ENCODE measurements at places on chromosomes 12 and 14.

GRCh38 chr12:123223241-123223668 is 9.7 kb downstream of the MPHOSPH9 start:
- no peak for DNase-seq

- DNase-seq: no peak
Measured at GRCh38 chr12:234019-234418, 20.1 kb upstream of the SLC6A12 start.

DNA sequence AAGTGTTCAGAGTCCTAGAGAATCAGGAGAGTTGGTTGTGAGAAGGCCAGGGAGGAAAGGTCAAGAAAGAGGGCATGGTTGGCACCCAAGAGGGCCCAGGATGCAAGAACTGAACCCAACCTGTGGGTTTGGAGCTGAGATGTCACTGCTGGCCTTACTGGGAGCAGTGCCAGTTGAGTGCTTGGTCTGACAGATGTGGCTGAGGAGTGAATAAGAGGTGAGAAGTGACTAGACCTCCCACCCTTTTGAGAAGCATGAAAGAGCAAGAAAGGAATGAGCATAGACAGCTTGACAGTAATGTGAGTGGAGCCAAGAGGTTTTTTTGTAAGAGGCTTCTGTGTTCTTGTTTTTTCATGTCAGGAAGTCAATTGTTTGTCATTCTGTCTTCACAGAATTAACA is 95.3 kb downstream of the FGD4 start:
- peak; percentile 60 for DNase-seq

DNA sequence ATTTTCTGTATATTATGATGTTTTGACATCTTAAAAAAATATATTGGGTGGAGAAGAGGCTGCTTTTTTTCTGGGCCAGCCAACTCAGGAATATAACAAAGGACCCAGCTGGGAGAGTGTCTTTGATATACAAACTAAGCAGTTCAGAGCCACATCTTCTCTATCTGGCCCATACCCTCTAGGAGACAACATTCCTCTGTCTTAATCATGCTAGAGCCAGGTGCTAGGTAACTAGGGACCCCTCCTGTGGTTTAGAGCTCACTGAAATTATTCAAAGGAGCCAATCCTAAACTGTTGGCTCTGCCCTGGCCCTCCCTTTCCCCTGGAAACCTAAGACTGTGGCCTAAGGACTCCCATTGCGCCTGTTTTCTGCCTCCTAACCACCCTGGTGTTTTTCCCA is 193.1 kb upstream of the DIO2 start:
- DNase-seq: no peak

DNA sequence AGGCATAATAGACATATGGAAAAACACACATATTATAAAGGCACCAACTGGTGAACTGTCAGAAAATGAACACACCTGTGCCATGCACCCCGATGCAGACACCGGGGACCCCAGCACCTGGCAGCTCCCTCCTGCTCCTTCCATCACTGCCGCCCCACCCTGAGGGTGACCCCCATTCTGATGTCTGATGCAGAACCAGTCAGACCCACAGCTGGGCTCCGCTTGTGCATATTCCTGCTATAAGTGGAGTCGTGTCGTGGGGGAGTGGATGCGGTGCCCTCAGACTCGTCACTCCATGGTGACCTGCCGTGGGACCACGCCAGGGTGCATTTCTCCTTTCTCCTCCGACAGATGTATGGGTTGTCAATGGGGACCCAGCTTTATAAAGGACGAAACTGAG is 45.7 kb upstream of the MEG3 start:
- DNase-seq: no peak

- no peak for DNase-seq
Measured at GRCh38 chr12:8123124-8123912, at the start of gene CLEC4A. Gene CLEC4A, plus strand, starts transcription at chr12:8123617. Its CDS starts 262 bp downstream, at chr12:8123879.

- DNase-seq: no peak
Measured at GRCh38 chr14:55600784-55601561, 21.0 kb downstream of the KTN1 start.

- DNase-seq: no peak
Measured at GRCh38 chr12:73699318-73699717, 838.3 kb upstream of the ATXN7L3B start.

DNA sequence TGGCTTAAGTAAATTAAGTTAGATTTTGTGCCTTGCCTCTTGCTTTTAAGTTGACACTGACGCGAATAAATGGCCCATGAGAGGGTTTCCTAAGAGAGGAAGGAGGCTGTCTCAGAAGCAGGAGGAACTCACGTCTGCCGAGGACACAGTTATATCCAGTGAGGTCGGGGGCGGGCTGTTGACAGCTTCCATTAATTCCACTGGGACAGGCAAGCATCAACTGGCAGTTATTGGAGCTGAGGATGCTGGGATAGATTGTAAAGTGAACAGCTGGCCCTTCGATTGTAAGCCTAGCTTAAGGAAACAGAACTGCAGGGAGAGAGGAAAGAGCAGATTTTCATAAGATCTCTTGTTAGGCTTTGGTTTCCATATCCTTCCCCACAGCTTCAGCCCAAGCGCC is 399.2 kb downstream of the IPO8 start:
- peak; percentile 66 for DNase-seq

DNA sequence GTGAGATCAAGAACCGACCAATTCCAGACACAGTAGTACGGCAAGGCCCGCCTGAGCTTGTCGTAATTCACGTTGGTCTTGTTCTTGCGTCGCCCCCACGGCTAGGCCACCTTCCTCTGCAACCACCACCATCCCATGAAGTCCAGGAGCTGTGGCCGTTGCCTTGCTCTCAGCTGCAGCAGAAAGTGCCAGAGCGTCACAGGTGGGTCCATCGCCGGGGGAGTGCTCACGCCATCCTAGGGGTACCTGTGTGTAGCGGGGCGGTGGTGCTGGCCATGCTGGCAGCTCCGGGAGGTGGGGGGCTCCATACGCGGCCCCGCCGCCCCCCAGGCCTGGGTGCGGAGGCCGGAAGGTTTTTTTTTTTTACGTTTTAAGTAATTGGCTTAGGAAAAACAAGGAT is 23.1 kb downstream of the TMEM121 start:
- no peak for DNase-seq

DNA sequence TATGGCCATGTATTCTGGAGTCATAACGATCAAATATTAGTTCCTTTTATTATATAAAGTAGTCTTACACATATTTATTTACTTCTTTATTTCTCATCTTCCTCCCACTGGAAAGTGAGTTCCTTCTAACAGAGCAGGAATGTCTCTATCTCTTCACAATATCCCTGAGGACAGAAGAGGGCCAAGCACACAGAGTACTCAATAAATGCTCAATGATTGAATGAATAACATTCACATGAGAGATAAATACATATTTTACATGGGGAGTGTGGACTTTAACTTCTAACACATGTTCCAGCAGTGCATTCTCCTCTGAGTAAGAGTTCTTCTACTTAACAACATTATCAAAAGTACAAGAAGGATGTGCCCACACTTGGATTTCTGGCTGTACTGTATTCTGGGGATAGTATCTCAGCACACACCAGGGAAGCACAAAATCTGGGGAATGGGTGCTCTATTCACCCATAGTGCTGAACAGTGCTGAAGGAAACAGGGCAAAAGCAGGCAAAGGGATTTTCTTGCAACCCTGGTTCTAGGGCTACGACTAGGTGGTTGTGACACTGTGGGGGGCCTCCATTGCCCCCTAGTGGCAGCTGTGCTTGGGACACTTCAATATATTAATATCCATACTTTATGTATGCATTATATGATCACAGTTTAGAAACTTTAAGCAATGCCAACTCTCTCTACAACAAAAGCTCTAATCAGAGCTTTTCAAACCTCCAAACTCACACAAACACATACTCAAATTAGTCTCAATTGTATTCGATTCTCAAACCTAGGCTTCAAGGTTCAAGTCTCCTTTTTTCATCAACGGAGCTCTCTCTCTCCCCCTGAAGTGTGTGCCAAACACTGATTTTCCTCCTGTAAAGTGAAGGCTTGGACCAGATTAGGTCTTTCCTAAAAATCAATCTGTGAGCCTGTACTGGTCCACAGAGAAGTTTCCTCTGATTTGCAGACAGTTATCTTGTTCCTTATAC is 115.5 kb downstream of the SLC2A13 start:
- peak; percentile 60 for DNase-seq

DNA sequence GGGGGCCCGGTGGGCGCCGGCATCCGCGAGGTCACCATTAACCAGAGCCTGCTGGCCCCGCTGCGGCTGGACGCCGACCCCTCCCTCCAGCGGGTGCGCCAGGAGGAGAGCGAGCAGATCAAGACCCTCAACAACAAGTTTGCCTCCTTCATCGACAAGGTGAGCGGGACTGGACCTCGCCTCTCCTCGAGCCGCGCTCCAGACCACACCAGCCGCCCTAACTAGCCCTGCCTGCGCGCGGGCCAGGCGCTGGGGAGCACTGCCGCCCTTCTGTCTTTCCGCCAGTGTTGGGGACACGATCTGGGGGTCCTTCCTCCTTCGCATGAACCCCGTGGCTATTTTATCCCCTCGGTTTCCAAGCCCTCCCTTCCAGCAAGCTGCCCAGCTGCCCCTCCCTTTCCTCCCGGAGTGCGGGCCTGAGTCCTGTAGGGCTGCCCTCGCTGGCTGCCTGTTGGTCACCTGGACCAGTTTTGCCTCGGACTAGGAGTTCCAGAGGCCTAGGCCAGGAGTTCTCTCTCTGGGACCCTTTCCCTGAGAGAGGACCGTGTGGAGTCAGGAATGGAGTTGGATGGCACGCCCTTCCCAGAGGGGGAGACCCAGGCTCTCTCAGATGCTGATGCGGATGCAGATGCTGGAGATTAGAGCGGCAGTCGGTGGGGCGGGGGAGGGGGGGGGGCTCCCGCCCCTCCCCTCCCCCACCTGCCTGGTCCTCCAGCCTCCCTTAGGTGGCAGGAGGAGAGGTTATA is 592 bp downstream of the KRT7 start:
- no peak for DNase-seq

- DNase-seq: peak; percentile 45
Measured at GRCh38 chr12:98513379-98514322, 1.7 kb upstream of the TMPO start.

DNA sequence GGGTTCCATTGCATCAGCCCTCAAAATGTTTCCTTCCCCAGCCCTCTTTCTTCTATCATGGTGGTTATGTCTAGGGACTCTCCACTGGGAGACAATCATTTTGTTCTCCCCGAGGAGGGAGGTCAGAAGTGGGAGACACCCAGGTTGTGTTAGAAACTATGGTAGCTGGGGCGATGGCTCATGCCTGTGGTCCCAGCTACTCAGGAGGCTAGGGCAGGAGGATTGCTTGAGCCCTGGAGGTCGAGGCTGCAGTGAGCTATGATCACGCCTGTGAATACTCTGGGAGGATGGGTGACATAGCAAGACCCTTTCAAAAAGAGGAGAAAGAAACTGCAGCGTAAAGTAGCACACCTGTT is 13.0 kb upstream of the LRRC23 start:
- no peak for DNase-seq

DNA sequence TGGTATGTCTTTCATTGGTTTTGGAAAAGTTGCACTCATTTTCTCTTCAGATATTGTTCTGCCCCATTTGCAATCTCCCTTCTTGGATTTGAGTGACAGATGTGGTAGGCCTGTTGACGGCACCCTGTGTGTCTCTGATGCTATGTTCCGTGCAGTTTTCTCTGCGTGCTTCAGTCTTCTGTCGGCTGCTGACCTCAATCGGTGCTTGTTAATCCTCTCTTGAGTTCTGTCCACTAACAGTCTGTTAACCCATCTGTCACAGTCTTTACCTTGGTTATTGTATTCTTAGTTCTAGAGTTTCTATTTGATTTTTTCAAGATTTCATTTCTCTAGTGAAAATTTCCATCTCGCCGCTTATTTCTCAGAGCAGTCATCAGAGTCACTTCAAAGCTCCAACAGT is 20.7 kb upstream of the PLD4 start:
- DNase-seq: peak; percentile 17

DNA sequence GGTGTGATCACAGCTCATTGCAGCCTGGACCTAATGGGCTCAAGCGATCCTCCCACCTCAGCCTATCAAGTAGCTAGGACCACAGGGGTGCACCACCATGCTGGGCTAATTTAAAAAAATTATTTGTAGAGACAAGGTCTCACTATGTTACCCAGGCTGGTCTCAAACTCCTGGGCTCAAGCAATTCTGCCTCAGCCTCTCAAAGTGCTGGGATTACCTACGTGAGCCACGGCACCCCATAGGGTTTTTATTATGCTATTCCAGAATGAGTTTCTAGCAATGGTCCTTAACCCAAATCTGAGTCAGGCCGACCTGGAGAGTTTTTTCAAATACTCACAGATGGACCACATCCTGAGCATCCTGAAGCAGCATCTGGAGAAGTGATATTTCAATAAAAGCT is 159.8 kb downstream of the CPNE8 start:
- DNase-seq: no peak

GRCh38 chr14:58537004-58537403 is 100.8 kb upstream of the DACT1 start:
- no peak for DNase-seq

DNA sequence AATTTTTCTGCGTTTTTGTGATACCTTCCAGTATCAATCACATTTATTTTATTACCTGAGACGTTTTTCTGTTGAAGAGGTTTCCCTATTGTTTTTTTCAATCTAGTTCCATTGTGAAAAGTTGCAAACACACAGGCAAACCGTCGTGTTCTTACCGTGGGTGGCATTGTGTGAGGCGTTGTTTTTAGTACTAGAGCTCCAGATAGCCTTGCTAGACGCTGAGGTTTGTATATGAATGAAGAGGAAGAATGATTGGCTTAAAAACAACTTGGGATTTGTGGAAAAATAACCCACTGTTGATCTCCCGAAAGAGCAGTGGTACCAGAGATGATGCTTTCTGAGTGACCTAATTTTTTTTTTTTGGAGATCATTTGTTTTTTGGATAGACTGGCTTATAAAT is 1.0 kb downstream of the SOCS4 start:
- no peak for DNase-seq

GRCh38 chr12:94813314-94813713 is 163.0 kb upstream of the TMCC3 start:
- no peak for DNase-seq

GRCh38 chr12:4114986-4115385 is 158.6 kb upstream of the CCND2 start:
- DNase-seq: no peak

DNA sequence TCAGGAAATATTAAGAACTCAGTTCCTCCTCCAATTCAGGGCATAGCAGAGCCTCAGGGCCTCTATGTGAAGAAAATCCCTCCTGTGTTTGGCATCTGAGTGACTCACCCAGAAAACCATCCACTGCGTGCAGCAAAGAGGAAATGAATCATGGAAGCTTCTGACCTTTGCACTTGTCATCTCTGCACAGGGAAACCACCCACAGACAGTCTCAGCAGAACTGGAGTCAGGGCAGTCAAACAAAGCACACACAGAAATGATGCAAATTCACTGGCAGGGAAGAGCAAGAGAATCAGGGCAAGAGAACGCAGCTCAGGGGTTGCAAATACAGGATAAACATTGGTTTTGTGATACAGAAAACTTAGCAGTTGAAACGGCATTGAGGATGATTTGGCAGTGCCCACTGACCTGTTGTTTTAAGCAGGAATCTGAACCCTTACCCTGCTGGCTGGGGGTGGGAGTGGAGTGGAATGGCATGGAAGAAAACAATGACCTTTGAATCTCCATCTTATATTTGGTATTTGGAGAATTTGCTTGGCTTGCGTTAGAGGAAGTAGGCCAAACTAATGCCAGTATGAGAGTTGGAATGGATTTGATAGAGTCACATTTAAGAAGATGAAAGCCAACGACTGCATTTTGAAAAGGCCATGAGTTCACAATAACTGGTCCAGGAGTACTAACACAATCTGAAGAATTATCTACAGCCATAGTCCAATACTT is 53.5 kb downstream of the PHLDA1 start:
- peak; percentile 83 for DNase-seq

GRCh38 chr14:104956290-104956890 is 21.8 kb downstream of the AHNAK2 start:
- no peak for DNase-seq

GRCh38 chr14:68983191-68983590 is 4.1 kb upstream of the ACTN1 start:
- no peak for DNase-seq

- DNase-seq: peak; percentile 1
Measured at GRCh38 chr14:86574778-86575129, 1044.8 kb downstream of the FLRT2 start.

All from eye (tissue), 1 donor.